ENCODE measurements at places on chromosomes 11 and 22. TPM values are rescaled to one million over a fixed set of nuclear protein-coding genes. Genes with fewer than 3 reads are reported as not detected.

DNA sequence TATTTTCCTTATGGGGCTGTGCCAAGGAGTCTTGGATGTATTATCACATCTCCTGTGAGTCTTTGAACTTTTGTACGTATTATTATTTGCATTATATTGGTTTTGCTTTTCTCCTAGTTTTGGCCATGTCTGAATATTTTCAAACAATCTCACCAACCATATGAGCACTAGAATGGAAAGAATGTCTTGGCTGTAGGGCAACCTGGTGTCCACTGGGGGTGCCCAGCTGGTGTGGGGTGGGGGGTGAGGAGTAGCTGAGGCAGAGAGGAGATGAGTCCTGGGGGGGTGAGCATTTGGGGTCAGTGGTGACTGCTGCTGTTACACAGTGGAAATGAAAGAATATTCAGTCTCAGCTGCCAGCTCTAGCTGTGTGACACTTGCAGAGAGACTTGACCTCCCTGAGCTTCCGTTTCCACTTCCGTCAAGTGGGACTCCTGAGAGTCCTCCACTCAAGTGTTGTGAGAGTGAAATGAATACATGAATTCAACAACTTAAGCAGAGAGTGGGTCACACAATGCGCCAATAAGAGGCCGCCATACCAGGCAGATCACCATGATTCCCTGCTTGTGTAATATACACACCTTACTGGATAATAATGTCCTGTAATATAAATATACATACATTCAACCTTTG lies 12.7 kb upstream of the PVALB start:
- peaks cover 2% of the 10 kb centered on the region for H3K27me3 ChIP-seq
- H3K27ac ChIP-seq, result no peak overlapping the region
- no peak overlapping the region for H3K4me3 ChIP-seq
- H3K4me1 ChIP-seq, result peaks cover 11% of the 10 kb centered on the region
- H3K36me3 ChIP-seq, result no peaks in the 10 kb centered on the region

- H3K4me1 ChIP-seq, result peaks cover 26% of the 10 kb centered on the region
- no peak overlapping the region for H3K27ac ChIP-seq
- DNase-seq, result no peak
These were observed 43.4 kb upstream of the PITPNB start for GRCh38 chr22:27962268-27963044.

GRCh38 chr11:64063777-64064176 lies 28.0 kb downstream of the FLRT1 start:
- no peaks in the 10 kb centered on the region for H3K36me3 ChIP-seq
- no peaks in the 10 kb centered on the region for H3K27me3 ChIP-seq
- H3K27ac ChIP-seq, result no peak overlapping the region
- DNase-seq, result no peak

DNA sequence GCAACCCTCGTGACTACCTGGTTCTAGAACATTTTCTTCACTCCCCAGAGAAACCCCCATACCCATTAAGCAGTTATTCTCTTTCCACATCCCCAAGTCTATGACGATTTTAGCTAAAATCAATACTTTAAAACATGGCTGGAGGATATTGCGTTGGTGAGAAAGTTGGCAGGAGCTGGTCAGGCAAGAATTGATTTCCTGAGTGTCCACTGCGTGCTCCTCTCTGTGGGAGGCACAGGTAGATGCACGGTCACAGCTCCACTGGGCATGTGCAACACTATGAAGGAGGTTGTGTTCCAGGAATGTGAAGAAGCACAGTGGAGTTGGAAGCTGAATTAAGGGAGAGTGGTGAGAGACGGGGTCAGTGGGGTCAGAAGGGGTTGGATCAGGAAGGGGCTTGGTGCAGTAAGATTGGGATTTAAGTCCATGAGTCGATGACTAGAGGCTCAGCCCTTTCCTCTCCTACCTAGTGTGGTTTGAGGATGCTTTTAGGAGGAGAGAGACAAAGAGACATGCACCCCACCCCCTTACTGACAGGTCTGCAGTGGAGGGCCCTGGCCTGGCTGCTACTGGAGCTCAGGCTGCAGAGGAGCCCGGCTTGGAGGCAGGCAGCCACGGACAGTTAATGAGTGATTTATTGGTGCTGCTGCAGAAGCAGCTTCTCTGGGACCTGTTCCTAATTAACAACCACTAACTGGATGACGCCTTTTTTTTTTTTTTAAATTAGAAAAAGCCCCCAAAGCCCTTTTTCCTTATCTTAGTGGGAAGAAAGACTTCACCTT lies 395.6 kb downstream of the TENM4 start:
- H3K4me3 ChIP-seq, result no peak overlapping the region
- no peak for DNase-seq
- no peak overlapping the region for H3K27ac ChIP-seq
- peaks cover 25% of the 10 kb centered on the region for H3K4me1 ChIP-seq
- H3K36me3 ChIP-seq, result no peaks in the 10 kb centered on the region

GRCh38 chr22:31626427-31627150 lies 35.4 kb downstream of the PISD start:
- H3K36me3 ChIP-seq, result peaks cover 11% of the 10 kb centered on the region
- no peaks in the 10 kb centered on the region for H3K27me3 ChIP-seq
- peak; percentile 58 for DNase-seq

DNA sequence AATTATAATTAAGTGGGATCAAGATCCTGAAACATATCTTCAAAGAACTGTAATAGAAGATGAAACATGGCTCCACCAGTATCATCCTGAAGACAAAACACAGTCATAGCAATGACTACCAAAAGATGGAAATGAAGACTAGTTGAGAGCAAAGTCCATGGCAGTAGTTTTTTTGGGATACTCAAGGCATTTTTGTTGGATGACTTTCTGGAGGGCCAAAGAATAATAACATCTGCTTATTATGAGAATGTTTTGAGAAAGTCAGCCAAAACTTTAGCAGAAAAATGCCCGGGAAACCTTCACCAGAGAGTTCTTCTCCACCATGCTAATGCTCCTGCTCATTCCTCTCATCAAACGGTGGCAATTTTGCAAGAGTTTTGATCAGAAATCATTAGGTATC lies 809.4 kb upstream of the RAG2 start:
- H3K4me3 ChIP-seq, result no peak overlapping the region
- H3K36me3 ChIP-seq, result no peaks in the 10 kb centered on the region
- no peaks in the 10 kb centered on the region for H3K4me1 ChIP-seq
- H3K27ac ChIP-seq, result no peak overlapping the region
- H3K27me3 ChIP-seq, result no peaks in the 10 kb centered on the region
- no peak for DNase-seq

Gene OOSP2
- total RNA-seq, result not detected

Gene CHRDL2
- total RNA-seq, result not detected

Data from HepG2 (cell line).